Heart right ventricle (tissue), 16 donors: ENCODE measurements at places on chromosomes 2 and 18. TPM values are rescaled to one million over a fixed set of nuclear protein-coding genes. Genes with fewer than 3 reads are reported as not detected.

TBR1 gene
- not detected for polyA plus RNA-seq

LCT gene
- not detected for polyA plus RNA-seq

PAX8 gene
- polyA plus RNA-seq: not detected

MARCHF4 gene
- not detected for polyA plus RNA-seq

CRYGC gene
- not detected for polyA plus RNA-seq

SP140L gene
- polyA plus RNA-seq: 10.5 TPM

HOXD1 gene
- 0.03 TPM for polyA plus RNA-seq

BMP10 gene
- polyA plus RNA-seq: not detected

DIPK1C gene
- 8.0 TPM for polyA plus RNA-seq

SEH1L gene
- 11.0 TPM for polyA plus RNA-seq

CCDC88A gene
- polyA plus RNA-seq: 7.8 TPM

SNTG2 gene
- polyA plus RNA-seq: 1.0 TPM

LINC00305 gene
- not detected for polyA plus RNA-seq

TMEM169 gene
- polyA plus RNA-seq: 0.10 TPM
